NCI-H1694 (cell line): ENCODE measurements at places on chromosomes 3 and 15.

DNA sequence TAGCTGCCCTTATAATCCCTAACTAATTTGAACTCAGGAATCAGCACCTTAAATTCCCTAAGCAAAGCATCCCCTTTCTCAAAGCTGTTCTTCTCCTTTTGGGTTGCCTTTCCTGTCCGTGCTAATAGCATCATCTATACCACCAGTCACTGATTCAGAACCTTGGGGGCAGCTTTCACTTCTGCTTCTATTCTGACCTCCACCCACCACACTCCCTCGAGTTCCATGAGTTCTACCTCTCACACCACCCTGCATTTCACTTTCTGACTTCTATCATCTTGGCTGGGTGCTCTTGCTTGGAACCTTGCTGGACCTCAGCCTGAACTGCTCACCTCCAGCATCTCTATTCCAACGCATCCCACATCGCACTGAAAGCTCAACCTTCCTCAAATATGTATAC, 55.4 kb upstream of the KCNMB2 start:
- no peak for DNase-seq

GRCh38 chr3:82814660-82815059, 1053.2 kb upstream of the GBE1 start:
- no peak for DNase-seq

DNA sequence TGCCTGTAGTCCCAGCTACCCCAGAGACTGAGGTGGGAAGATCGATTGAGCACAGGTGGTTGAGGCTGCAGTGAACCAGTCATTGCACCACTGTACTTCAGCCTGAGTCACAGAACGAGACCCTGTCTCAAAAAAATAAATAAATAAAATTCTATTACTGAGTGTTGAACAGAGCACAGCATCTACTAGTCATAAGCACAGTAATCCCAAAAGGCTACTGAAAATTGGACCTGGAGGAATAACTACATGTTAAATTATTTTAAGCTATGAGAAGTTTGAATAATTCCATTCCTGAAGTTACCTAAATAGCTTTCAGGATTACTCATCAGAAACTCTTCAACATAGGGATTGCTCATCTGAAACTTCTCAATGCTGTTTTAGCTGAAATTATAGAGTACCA, 43.4 kb downstream of the ARMC8 start:
- DNase-seq: no peak

DNA sequence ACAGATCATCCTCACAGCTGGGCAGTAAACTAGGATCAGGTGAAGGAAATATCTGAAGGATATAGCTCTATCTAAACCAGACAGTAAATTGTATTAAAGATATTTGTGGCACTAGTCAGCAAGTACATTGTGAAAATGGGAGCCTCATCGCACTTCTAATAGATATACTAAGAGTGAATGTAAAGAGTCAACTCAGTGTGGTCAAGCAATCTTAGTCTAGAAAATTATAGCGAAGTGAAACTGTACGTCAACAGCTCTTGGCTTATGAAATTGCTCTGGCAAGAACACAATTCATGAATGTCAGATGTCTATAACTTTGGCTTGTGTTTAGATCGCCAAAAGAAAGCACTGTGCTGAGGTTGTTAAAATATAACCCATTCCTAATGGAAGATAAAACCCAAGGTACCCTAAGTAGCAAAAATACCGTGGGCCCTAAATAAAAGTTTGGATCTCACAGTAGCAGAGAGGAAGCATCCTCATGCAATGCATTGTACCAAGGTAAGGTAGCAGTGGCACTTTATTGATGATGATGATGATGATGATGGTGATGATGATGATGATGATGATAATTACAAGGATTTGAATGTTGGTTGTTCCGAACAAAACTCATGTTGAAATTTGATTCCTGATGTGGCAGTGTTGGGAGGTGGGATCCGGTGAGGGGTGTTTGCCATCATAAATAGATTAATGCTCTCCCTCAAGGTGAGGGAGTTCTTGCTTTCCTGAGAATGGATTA, 228.5 kb downstream of the UNC13C start:
- DNase-seq: no peak

DNA sequence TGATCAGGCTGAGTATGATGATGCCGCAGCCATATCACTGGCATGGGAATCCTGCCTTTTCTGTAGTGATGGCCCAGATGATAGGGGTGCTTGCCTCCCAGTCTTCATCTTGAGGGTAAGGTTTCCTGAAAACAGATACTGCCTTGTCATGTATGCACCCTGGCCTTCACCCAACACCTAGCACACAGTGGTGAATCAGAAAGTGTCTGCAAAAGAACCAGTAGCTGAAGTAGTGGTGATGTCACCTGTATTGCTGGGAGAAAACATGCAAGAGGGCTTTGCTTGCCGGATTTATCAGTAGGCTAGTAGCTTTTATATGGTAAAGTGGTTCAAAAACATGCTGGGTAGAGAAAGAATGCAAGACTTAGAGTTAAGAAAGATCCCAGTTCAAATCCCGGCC, 419.8 kb upstream of the WNT5A start:
- DNase-seq: no peak

DNA sequence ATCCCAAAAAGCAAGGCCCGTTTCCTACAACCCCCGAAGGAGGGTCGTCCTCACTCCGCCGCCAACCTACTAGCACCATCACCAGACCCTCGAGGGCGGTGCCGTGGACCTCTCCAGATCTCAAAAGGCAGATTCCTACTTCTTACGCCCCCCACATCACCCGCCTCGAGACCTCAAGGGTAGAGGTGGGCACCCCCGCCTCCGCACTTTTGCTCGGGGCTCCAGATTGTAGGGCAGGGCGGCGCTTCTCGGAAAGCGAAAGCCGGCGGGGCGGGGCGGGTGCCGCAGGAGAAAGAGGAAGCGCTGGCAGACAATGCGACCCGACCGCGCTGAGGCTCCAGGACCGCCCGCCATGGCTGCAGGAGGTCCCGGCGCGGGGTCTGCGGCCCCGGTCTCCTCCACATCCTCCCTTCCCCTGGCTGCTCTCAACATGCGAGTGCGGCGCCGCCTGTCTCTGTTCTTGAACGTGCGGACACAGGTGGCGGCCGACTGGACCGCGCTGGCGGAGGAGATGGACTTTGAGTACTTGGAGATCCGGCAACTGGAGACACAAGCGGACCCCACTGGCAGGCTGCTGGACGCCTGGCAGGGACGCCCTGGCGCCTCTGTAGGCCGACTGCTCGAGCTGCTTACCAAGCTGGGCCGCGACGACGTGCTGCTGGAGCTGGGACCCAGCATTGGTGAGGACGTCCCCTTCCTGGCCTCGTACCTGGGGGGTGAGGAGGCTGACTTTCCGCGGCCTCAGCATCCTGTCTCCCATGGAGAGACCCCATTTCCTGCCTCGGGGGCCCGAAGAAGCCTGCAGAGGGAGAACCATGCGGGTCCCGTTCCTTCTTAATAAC, at the start of gene MYD88:
Gene MYD88, plus strand, starts transcription at position 313 of the 842 bp plus-strand sequence. Its CDS starts 40 bp downstream, at position 353.
- peak; percentile 6 for DNase-seq

DNA sequence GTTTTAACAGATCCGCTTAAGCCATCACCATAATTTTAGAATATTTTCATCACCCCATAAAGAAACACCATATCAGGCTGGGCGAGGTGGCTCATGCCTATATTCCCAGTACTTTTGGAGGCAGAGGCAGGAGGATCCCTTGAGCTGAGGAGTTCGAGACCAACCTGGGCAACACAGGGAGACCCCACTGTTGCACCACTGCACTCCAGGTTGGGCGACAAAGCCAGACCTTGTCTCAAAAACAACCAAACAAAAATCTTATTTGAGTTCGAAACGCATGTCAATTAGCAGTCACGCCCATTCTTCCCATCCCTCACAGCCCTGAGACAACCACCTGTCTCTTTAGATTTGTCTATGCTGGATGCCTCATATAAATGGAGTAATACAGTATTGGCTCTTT, 119.9 kb downstream of the KLF13 start:
- DNase-seq: no peak

DNA sequence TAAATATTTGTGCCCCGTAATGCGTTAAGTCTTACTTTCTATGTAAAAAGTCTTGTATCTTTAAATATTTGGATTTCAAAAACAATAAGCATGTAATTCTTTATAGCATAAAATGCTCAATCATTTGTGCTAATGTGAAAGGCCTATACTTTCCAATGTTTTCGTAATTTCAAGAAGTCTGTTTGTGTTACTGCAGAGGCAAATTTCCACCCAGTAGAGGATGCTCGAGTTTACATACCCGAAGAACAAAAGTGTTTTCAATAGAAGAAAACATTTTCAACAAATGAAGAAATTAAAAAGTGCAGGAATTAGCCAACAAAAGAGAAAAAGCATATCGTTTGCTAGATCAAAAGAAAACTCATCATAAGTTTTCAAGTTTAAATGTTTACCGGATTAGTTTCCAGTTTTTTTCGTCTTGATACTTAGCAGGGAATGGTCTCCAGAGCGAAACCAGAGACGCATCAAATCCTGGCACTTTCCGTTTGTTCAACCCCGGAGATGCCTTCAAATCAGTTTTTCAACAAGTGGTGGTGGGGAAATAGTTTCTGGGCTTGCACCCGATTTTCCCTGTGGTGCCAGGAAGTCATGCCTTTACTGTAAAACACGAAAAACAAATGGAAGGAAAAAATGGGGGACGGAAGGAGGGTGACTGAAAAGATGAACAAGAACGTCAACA, 1.0 kb downstream of the CGGBP1 start:
- DNase-seq: no peak

GRCh38 chr3:30720586-30721313, 114.3 kb downstream of the TGFBR2 start:
- DNase-seq: no peak

DNA sequence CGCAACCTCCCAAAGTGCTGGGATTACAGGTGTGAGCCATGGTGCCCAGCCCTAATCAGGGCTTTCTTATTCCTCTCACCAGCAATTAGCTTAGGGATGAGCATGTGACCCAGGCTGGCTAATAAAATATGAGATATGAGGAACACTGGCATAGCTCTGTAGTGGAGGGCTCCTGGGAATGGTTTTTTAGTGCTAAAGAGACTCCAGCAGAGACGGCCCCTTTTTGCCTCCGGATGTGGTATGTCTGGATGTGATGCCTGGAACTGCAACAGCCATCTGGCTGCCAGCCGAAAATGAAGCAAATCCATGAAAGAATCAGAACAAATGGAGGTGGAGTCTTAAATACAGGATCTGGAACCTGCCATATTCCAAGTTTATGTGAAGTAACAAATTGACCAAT, 69.1 kb upstream of the MAGI1 start:
- no peak for DNase-seq

- DNase-seq: no peak
These were observed 264.4 kb downstream of the TIGIT start for GRCh38 chr3:114558271-114558670.

DNA sequence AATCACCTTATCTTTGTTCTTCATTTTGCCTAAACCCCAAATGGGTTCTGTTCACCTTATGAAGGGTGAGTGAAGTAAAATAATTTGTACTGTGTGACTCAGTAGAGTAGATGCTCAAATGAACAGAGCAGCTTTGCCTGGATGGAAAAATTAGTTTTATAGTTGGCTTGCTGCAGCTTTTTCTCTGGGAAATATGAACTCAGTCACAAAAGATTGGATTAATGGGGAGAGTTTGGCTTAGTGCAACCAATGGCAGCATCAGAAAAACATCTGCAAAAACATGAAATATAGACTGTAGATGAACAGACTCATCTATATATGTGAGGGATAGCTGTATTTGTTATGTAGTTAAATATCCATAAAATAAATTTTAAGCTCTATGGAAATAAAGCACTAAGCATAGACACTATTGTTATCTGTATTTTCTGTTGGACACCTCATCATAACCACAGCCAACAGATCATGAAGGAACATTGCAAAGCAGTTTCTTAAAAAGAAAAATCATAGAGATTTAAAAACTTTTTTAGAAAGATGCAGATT, 181.3 kb downstream of the ECT2 start:
- no peak for DNase-seq

GRCh38 chr3:52721002-52721729, 15.3 kb downstream of the SPCS1 start:
- DNase-seq: no peak

DNA sequence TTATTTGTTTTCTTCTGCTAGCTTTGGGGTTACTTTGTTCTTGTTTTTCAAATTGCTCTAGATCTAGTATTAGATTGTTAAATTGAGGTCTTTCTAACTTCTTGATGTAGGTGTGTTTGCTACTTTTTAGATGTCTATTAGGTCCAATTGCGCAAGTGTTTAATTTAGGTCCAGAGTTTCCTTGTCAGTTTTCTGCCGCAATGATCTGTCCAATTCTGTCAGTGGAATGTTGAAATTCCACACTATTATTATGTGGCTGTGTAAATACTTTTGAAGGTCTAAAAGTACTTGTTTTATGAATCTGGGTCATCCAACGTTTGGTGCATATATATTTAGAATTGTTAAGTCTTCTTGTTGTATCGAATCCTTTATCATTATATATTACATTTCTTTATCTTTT, 324.4 kb upstream of the SGO1 start:
- DNase-seq: no peak

- no peak for DNase-seq
These were observed 27.7 kb upstream of the SMAD3 start for GRCh38 chr15:67037694-67038093.

GRCh38 chr3:102018551-102018950, 169.2 kb downstream of the NFKBIZ start:
- DNase-seq: no peak

- DNase-seq: no peak
These were observed 61.6 kb upstream of the MAP4 start for GRCh38 chr3:48077815-48078214.

DNA sequence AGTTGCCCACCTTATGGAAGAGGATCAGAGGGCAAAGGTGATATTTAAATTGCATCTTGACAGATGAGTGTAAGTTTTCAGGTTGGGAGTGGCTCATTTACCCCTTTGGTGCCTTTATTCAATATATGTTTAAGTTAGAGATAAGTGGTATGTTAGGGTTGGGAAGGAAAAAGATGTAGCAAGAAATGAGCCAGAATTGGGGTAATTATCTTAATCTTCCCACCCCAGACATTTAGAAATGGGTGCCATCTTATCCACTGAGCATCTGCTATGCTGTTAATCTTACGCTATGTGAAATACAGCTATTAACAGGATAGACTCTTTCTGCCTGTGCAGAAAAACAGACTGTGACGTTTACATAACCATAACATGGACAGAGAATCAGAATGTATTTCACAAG, 6.3 kb downstream of the CMTM7 start:
- no peak for DNase-seq

GRCh38 chr3:112605285-112605684, 35.7 kb downstream of the CCDC80 start:
- DNase-seq: no peak

DNA sequence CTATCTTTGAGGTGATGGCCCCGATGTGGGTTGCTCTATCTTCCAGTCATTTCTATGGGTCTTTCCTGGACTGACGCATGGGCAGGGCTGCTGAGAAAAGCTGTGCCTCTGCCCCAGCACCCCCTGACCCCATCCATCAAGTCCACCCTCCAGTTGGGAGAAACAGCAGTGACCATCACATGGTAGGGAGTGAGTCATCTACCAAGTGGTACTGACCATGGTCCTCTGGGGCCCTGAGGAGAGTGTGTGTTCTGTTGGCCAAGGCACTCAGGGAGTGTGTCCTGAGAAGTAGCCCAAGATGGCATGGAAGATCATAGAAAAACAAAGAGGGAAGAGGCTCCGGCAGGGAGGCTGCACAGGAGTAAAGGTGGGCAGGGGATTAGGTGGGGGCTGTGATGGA, 1.6 kb upstream of the DNAH1 start:
- DNase-seq: no peak
